ENCODE measurements at places on chromosomes 11 and 22.
A peak's percentile ranks its signal among the peaks of the same experiment; 100 is the strongest.

DNA sequence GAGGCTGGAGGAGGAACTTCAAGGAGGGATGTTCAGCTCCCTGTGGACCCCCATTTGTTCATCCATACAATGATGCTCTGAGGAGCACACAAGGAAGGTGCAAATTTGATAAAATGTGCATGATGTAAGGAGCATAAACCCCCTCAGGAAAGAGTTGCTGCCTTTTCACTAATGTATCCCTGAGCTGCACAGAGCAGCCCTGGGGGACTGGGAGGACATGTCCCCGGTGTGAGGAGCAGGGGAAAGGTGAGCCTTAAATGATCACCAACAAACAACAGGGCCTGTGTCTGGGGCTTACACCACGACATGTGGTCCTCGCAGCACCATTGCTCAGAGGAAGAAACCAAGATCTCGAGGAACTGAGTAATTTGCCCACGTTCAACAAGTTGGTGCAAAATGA lies 3.5 kb upstream of the MAPK8IP2 start:
- no peak for DNase-seq

- DNase-seq = no peak
Observed at GRCh38 chr22:31917227-31917921, 27.0 kb upstream of the YWHAH start.

- no peak for DNase-seq
Observed at GRCh38 chr11:2911088-2911784, 18.0 kb downstream of the PHLDA2 start.

DNA sequence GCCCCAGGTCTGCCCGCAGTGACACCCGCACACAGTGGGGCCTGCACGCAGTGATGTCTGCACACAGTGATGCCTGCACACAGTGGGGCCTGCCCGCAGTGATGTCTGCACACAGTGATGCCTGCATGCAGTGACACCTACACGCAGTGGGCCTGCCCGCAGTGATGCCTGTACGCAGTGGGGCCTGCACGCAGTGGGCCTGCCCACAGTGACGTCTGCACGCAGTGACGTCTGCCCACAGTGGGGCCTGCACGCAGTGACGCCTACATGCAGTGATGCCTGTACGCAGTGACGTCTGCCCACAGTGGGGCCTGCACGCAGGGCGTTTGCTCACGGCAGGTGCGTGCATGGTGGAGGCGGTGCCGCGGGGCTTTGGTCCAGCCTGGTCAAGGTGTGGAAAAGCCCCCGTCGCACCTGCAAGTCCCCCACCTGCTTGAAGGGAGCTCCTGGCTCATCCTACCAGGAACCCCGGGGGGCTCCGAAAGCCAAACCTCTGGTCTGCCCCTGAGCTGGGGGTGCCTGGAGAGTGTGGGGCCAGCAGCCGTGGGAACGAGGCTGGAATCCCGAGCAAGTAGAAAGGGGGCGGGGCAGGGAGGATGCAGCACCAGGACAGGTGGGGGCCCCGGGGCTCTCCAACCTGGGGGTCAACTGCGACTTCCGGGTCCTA lies 8.9 kb upstream of the SYT8 start:
- DNase-seq = no peak

- DNase-seq = no peak
Observed at GRCh38 chr22:19396934-19397733, 34.4 kb downstream of the HIRA start.

DNA sequence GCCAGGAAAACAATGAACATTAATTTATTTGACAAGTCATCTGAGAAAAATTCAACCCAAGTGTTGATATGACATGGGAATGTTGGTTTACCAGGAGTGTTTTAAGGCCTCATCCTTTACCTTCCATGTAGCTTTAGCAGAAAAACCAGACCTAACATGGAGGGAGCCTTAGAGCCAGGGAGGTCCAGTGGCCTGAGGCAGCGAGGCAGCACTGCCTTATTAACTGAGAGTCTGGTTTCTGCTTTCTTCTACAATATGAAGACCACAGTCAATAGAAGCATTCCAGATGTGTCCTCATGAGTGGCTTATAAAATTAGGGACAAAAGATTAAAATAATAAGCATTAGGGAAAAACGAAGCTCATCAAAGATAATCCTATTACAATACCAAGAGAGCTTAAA lies 61.5 kb downstream of the DKK3 start:
- no peak for DNase-seq

DNA sequence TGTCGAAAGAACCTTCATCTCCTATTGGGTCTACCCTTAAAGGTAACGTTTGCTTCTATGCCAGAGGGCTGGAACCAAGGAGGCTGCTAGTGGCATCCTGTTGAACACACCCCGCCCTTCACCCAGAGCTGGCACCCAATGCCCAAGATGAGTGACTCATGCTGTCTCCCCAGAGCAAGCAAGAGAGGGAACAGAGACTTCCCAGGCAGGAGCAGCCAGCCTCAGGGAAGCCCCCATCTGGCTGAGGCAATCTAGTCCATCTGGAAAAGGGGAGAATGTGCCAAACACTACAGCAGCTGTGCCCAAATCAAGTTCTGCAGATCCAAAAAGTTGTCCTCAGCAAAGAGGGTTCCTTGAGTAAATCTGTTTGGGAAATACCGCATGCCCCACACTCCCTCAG lies 91.9 kb upstream of the TP53I11 start:
- DNase-seq = no peak

- DNase-seq = no peak
Observed at GRCh38 chr11:73147771-73148681, 5.9 kb upstream of the FCHSD2 start.

DNA sequence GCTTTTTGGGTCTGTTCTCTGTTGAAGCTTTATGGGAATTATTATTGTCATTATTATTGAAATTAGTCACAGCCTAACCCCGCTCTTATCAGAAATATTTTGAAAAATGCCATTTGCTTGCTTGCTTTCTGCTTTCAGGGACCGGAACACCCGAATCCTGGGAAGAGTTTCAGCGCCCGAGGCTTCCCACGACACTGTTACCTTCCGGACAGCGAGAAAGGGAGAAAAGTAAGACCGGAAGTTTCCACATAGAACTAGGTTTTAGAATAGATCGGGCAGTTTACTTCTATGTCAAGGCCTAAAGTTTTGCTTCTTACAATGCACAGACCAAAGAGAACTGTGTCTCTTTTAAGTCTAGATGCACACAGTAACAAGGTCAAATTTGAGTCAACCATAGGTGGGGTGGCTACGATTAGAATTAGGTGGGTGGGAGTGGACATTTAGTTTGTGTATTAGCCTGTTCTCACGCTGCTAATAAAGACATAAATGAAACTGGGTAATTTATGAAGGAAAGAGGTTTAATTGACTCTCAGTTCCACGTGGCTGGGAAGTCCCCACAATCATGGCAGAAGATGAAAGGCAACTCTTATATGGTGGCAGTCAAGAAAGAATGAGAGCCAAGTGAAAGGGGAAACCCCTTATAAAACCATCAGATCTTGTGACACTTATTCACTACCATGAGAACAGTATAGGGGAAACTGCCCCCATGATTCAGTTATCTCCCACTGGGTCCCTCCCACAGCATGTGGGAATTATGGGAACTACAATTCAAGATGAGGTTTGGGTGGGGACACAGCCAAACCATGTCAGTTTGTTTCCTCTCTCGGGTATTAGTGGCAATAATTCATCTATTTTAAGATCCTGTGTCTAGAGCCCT lies 12.9 kb downstream of the MPEG1 start:
- no peak for DNase-seq

- no peak for DNase-seq
Observed at GRCh38 chr11:124983674-124984511, 29.9 kb downstream of the CCDC15 start.

DNA sequence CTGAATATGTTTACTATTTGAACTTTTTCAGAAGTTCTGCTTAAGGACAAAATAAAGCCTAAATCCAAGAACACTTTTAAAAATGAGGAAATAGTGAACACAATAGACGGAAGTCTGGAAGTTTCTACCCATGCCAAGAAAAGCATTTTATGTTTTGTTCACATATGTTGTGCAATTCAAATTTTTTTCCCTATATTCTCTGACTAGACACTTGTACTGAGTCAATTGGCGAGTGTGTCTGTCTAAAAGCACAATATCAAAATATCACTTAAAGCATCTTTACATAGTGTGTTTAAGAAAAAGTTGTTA lies 29.2 kb downstream of the INCENP start:
- DNase-seq = no peak

- no peak for DNase-seq
Observed at GRCh38 chr11:14894657-14895598, 2.9 kb upstream of the CYP2R1 start.

DNA sequence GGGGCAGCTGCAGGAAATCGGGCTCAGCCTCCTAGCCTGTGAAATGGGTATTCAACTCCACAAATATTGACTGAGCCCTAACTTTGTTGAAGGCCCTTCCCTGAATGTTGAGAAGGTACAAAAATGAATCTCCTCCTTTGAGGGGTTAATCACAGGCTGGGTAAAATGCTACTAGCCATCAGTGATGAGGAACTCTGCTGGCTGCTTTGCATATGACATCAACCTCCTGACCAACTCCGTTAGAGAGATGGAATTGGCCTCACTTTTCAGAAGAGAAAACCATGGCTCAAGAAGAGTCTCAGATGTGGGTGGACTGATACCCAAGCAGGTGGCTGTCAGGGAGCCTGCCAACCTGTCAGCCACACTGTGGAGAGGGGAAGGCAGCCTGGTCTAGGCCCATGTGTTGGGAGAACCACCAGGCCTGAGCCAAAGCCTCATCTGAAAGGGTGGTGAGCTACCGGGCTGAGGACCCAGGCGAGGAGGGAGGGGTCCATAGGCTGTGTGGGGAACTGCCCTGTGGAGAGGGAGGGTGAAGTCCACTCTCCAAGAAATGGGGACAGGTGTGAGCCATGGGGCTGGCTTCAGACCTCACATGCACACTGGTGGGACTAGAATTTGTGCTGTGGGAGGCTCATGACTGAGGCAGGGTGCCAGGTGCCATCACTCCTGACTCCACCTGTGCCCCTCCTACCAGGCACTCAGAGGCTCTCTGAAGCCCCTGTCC lies 11.8 kb downstream of the CDCA5 start:
- DNase-seq = no peak

- DNase-seq = no peak
Observed at GRCh38 chr11:106765469-106766258, 252.6 kb downstream of the GUCY1A2 start.

- DNase-seq = no peak
Observed at GRCh38 chr22:39219071-39220039, 25.4 kb downstream of the PDGFB start.

DNA sequence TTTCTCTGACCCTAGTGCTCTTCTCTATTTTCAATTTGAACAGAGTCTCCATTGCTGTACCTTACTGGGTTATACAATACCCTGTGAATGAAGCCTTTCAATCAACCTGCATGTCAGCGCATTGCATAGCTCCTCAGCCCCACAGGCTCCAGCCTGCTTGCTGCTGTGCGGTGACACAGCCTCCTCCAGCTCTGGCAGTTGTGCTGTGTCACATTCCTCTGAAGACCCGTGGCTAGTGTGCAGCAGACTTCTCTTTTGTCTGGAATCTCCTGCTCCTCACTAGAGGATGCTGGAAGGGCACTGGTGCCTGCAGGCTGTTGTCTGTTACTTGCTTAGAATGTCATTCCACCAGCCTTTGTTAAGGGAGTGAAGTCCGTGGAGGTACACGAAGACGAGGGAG lies 390.1 kb upstream of the B3GAT1 start:
- DNase-seq = no peak

GRCh38 chr11:47724041-47724729 lies 9.0 kb upstream of the AGBL2 start:
- no peak for DNase-seq

GRCh38 chr22:28955817-28956216 lies 72.4 kb downstream of the ZNRF3 start:
- peak; percentile 20 for DNase-seq

GRCh38 chr11:121291896-121292494 lies 576 bp upstream of the SC5D start:
- DNase-seq = no peak

DNA sequence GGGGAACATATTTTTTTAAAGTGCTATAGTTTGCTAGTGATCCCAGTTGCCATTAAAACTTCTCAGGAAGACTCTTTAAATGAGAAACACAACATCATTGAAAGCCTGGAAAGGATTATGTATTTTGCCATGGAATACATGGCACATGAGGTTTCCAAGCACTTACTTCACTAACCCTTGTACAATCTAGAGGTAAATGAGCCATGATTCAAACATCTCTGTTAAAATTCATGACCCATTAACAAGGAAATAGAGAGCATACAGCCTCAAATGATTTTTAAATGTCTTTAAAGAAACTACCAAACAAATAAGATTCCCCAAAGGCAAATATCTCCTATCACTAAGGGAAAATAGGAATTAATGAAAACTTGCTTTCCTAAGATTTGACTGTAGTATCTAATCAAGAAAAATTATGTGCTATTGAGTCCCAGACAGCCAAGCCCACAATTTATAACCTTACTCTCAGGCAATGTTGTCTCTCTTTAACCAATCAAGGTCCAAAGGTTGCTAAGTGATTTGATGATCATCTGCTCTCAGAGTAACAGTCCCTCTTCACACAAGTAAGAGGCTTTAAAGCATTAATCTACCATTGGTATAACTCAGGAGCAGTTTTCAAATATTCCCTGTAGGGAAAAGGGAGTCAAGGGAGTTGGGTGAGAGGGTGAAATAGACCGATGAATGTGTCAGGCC lies 92.0 kb upstream of the DDI1 start:
- DNase-seq = no peak

GRCh38 chr22:46380581-46380980 lies 45.1 kb downstream of the TRMU start:
- no peak for DNase-seq

DNA sequence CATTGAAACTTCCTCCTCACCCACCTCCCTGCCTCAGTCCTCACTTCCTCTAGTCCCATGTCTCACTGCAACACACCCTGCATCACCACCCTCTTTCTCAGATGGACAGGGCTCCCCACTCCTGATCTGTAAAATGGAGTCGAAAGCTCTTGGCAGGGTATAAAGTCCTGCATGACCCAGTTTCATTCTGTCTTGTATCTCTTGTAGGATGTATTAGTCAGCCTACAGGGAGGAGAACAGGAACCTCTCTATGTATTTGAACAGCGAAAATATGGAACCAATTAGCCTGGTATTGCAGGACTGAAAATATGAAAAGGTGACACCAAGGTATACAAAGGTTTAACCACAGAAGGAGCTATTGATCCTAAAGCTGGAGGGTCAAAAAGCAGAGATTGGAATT lies 156.9 kb upstream of the SNX19 start:
- no peak for DNase-seq

- no peak for DNase-seq
Observed at GRCh38 chr11:15884777-15885540, 471.4 kb downstream of the SOX6 start.

- DNase-seq = no peak
Observed at GRCh38 chr11:50379484-50379883, 346.8 kb downstream of the OR4C45 start.

Data from stimulated activated CD4-positive, alpha-beta T cell treated with anti-CD3 and anti-CD28 coated beads, Interleukin-1b, Interleukin-23, amount 100 ng/mL, for 4 hours (primary cell).